Pulmonary artery endothelial cell (primary cell): ENCODE measurements at places on chromosomes 1 and 21.

- no peak for DNase-seq
Observed at GRCh38 chr1:118209648-118210047, 24.6 kb upstream of the SPAG17 start.

- no peak for DNase-seq
Observed at GRCh38 chr21:44967082-44968047, 27.5 kb downstream of the SLX9 start.

DNA sequence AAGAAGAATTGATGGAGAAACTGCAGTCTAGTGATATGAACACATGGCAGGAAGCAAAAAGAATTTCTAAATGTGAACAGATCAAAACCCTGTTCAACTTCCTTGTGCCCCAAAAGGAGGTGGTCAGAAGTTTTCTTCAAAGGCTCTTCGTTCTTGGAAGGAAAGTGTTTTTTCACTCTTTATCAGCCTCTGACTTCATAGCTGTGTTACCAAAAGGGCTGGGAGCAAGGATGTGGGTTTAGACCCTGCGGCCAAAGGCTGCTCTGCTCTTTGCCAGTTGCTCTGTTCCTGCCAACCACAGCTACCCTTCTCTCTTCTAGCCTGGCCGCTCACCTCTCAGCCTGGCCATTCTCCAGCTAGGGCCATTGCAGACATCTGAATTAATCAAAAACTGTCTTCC is 53.8 kb downstream of the PTGER3 start:
- DNase-seq, result no peak

- no peak for DNase-seq
Observed at GRCh38 chr21:16179773-16180172, 450.0 kb downstream of the USP25 start.
